ENCODE measurements at places on chromosomes 1 and 21.

GRCh38 chr1:53511933-53512806, 53.0 kb downstream of the DMRTB1 start:
- DNase-seq, result no peak

DNA sequence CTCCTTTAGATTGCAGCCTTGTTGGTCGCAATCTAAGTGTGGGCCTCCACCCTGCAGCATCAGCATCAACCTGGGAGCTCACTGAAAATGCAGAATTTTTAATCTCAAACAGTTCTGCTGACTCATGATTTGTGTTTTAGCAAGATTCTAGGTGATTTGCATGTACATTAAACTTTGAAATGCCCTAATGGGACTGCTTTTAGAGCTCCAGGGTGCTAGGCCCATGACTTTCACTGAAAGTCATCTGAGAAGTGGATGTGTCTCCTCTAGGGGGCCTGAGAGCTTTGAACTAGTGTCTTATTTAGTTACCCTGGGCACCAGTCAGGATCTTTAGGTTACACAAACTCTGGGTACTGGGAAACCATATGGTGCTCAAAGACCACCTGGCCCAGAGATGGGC, 9.0 kb downstream of the TRIM67 start:
- no peak for DNase-seq

- DNase-seq, result no peak
Observed at GRCh38 chr1:169872906-169873305, 20.8 kb downstream of the SCYL3 start.

DNA sequence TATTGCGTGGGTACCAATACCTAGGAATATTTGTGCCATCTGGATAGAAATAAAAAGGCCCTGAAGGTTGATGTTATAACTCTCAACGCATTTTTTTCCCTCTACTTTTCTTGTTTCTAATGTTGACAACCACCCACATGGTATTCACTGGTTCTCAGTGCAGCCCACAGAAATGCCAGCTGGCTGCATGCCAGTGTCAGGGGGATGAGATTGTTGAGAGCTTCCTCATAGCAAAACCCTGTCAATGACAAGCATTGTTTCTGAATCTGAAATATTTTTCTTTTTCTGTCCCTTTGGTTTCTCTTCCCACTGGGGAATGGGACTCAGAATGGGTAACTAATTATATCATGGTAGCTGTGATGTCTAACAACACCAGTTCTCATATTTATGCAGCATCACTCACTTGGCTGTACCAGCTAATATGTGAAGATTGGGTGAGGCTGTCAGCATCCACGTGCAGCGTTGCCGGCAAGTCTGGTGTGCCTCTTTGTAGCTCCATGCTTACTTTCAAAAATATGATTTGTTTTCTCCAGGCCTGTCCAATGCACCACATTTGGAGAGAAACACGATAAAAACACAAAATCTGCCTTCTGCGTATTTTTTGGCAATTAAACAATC, 284.6 kb downstream of the PTBP2 start:
- no peak for DNase-seq

- DNase-seq, result no peak
Observed at GRCh38 chr1:177423090-177423489, 252.3 kb downstream of the BRINP2 start.

DNA sequence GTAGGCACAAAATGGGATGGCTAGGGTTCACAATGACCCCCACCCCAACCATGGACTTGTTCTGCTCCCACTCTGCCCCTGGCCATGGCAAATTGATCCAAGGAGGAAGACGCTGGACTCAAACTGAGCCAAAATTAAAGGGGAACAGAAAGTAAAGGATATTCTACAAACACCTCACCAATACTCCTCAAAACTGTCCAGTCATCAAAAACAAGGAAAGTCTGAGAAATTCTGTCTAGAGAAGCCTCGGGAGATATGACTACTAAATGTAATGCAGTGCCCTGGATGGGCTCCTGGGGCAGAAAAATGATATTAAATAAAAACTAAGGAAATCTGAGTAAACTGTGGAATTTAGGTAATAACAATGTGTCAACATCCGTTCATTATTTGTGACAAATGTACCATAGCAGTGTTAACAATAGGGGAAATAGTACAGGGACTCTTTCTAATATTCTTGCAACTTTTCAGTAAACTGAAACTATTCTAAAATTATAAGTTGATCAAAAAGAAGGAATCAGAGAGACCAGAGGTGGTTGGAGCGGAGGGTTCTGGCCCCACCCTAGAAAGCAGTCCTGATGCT, 45.0 kb downstream of the MIS18A start:
- DNase-seq, result no peak

DNA sequence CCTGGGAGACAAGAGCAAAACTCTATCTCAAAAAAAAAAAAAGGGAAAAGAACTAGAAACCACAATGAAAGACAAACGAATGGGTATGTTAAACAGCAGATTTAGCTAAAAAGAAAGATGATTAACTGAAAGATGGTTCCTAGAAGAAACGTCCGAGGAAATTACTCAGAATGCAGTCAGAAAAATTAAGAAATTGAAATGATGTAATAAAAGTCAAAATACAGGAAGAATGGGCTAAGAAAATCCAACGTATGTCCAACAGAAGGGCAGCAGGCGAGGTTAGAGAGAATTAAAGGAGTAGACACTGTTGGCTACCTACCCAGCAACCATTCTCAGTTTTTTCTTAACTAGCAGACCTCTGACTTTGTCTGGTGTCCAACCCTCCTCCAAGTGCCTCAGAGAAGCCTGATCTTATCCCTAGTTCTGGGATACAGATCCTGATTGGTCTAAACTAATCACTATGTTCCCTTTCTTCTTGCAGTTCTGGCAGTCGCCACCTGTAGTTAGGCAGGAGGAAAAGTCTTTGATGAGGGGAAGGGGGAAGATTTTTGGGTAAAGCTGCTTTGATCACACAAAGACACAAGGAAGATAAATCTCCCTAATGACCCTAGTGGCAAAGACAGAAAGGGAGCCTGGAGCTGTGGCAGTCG, 25.7 kb downstream of the GPR161 start:
- DNase-seq, result no peak

GRCh38 chr1:171196351-171196750, 11.3 kb downstream of the FMO2 start:
- DNase-seq, result no peak

All from effector memory CD4-positive, alpha-beta T cell (primary cell).